ENCODE measurements at places on chromosomes 7 and 10. TPM values are rescaled to one million over a fixed set of nuclear protein-coding genes. Genes with fewer than 3 reads are reported as not detected.

ASZ1 gene
- total RNA-seq, result not detected

- no peak for DNase-seq
- peaks cover 7% of the 10 kb centered on the region for H3K27me3 ChIP-seq
- H3K27ac ChIP-seq, result no peak overlapping the region
Observed at GRCh38 chr7:48183370-48183743, 12.1 kb downstream of the ABCA13 start.

DNA sequence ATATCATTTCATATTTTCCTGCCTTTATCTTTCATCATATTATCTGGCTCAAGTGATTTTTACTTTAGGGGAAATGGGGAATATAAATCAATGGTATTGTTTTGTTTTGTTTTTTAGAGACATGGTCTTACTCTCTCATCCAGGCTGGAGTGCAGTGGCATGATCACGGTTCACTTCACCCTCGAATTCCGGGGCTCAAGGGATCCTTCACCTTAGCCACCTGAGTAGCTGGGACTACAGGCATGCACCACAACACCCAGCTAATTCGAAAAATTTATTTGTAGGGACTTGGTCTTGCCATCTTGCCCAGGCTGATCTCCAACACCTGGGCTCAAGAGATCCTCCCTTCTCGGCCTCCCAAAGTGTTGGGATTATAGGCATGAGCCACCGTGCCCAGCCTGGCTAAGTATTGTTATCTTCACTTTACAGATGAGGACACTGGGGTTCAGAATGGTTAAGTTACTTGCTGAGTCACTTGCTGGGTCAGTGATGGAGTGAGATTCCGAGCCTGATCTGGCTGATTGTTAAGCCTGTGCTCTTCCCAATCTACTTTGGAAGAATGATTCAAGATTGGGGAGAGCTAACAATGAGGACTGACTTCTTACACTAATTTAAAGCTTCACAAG is 3.7 kb upstream of the SLC16A9 start:
- no peaks in the 10 kb centered on the region for H3K36me3 ChIP-seq
- no peak overlapping the region for H3K27ac ChIP-seq
- peaks cover 65% of the 10 kb centered on the region for H3K27me3 ChIP-seq
- H3K4me3 ChIP-seq, result no peak overlapping the region
- DNase-seq, result no peak

DNA sequence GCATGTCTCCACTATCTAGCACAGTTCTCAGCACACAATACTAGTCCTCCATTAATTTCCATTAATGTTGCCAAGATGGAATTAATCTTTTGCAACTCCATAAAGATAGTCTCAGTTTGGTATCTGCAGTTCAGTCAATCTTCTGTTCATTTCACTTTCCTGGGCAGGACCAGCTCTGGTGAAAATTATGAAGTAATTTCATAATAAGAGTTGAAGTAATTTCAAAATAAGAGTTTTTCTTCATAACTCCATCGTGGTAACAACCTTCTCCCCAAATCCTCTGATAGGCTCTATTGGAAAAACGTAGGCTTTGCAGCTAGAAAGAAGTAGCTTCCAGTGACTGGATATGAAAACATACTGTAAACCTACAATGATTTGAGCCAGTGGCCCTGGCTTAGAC is 618.2 kb downstream of the TYW1 start:
- H3K27me3 ChIP-seq, result no peaks in the 10 kb centered on the region
- H3K4me1 ChIP-seq, result no peaks in the 10 kb centered on the region
- DNase-seq, result no peak
- no peaks in the 10 kb centered on the region for H3K36me3 ChIP-seq

DNA sequence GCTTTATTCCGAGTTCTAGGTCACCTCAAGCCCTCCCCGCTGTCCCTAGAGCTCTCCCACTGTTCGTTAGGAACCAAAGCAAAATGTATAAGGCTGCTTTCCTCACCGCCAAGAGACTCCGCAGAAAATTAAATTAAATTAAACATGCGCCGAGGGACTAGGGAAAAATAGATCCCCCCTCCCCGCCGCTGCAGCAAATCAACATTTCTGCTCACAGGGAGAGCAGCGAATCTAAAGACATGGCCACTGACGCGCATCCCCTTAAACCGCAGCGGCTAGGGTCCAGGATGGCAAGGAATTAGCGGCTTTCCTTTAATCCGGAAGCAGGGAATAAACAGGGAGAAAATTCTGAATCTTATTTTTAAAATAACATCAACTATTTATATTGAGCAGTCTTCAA is 7.6 kb downstream of the SP8 start:
- H3K4me1 ChIP-seq, result peaks cover 11% of the 10 kb centered on the region
- no peak overlapping the region for H3K4me3 ChIP-seq
- H3K27me3 ChIP-seq, result peaks cover 82% of the 10 kb centered on the region
- peaks cover 9% of the 10 kb centered on the region for H3K36me3 ChIP-seq
- no peak for DNase-seq

LRMDA gene
- not detected for total RNA-seq

IL6 gene
- total RNA-seq, result 0.40 TPM

- H3K36me3 ChIP-seq, result peaks cover 48% of the 10 kb centered on the region
- H3K4me3 ChIP-seq, result no peak overlapping the region
Observed at GRCh38 chr10:4130685-4131084, 345.7 kb upstream of the KLF6 start.

TRPV5 gene
- total RNA-seq, result not detected

DNA sequence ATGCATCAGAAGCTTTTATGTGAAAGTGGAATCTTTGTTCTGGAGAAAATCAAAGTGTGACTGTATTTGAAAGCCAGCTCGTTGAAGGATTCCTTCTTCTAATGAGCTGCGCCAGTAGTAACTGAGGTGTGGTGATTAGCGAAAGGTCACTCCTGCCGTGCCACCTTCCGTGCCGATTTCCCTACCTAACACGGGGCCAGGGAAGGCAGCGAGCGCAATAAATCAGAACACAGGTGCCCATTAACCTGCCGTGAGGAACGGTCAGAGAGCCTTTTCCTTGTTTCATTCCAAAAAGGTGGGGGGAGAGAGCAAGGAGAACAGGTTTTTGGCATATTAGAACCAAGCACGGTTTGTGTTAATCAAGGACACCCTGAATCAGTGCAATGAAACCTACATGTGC is 258.0 kb downstream of the CELF2 start:
- no peak for DNase-seq
- H3K27ac ChIP-seq, result no peak overlapping the region
- peaks cover 62% of the 10 kb centered on the region for H3K36me3 ChIP-seq
- H3K4me1 ChIP-seq, result peaks cover 19% of the 10 kb centered on the region

CCDC146 gene
- 5.3 TPM for total RNA-seq

GRCh38 chr7:149202831-149203231 is 7.5 kb downstream of the ZNF282 start:
- H3K27ac ChIP-seq, result peak overlapping the region; percentile 98
- peak; percentile 81 for DNase-seq
- H3K36me3 ChIP-seq, result peaks cover 86% of the 10 kb centered on the region
- peaks cover 87% of the 10 kb centered on the region for H3K4me1 ChIP-seq

PARG gene
- 28.5 TPM for total RNA-seq

- DNase-seq, result no peak
- H3K4me1 ChIP-seq, result no peaks in the 10 kb centered on the region
- no peaks in the 10 kb centered on the region for H3K36me3 ChIP-seq
- H3K27ac ChIP-seq, result no peak overlapping the region
- H3K27me3 ChIP-seq, result no peaks in the 10 kb centered on the region
Observed at GRCh38 chr7:47149971-47150370, 431.9 kb downstream of the TNS3 start.

GRCh38 chr7:142711196-142711595 is 38.1 kb upstream of the PRSS1 start:
- no peaks in the 10 kb centered on the region for H3K36me3 ChIP-seq
- H3K27ac ChIP-seq, result peak overlapping the region; percentile 89
- no peaks in the 10 kb centered on the region for H3K27me3 ChIP-seq
- peaks cover 76% of the 10 kb centered on the region for H3K4me1 ChIP-seq

MEOX2 gene
- not detected for total RNA-seq

SPDYE5 gene
- total RNA-seq, result not detected

GRCh38 chr7:148368562-148368961 is 222.0 kb upstream of the C7orf33 start:
- H3K4me3 ChIP-seq, result no peak overlapping the region
- no peaks in the 10 kb centered on the region for H3K4me1 ChIP-seq
- no peak for DNase-seq
- no peaks in the 10 kb centered on the region for H3K27me3 ChIP-seq

DNA sequence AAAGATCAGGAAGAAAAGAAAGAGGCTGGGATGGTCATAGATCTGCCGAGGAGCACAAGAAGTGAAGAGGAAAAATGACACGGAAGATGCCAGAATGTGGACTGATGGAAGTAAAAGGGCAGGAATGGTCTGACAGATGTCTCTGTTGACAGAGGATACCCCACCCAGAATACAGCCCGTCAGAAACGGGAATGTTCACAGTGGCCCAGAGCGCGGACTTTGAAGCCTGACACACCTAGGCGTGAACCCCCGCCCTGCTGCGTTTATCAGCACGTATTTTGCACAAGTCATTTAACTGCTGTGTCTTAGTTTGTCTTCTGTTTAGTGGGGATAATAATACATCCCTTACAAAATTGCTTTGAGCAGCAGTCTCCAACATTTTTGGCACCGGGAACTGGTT is 27.1 kb downstream of the AKR1B1 start:
- H3K36me3 ChIP-seq, result no peaks in the 10 kb centered on the region
- no peak for DNase-seq
- peaks cover 17% of the 10 kb centered on the region for H3K4me1 ChIP-seq
- no peak overlapping the region for H3K27ac ChIP-seq
- peak overlapping the region; percentile 3 for H3K4me3 ChIP-seq
